Suprapubic skin (tissue), 4 donors: ENCODE measurements at places on chromosomes 2 and 18. TPM values are rescaled to one million over a fixed set of nuclear protein-coding genes. Genes with fewer than 3 reads are reported as not detected.

The SLC9A2 gene
- 3.3 TPM for total RNA-seq

The DUSP2 gene
- 26.0 TPM for total RNA-seq

The CTAGE1 gene
- not detected for total RNA-seq

The C18orf63 gene
- total RNA-seq: not detected

The DNAJC5G gene
- not detected for total RNA-seq

The RBKS gene
- total RNA-seq: 1.0 TPM

The STEAP3 gene
- total RNA-seq: 21.7 TPM

The RNF144A gene
- 8.0 TPM for total RNA-seq

The UNC80 gene
- 0.21 TPM for total RNA-seq

The THSD7B gene
- total RNA-seq: 1.1 TPM

The IL1F10 gene
- 23.2 TPM for total RNA-seq

The PLEKHH2 gene
- total RNA-seq: 8.9 TPM

The ANKRD36 gene
- 16.8 TPM for total RNA-seq

GRCh38 chr2:170897108-170897507 lies 31.9 kb upstream of the GORASP2 start:
- no peak for DNase-seq

DNA sequence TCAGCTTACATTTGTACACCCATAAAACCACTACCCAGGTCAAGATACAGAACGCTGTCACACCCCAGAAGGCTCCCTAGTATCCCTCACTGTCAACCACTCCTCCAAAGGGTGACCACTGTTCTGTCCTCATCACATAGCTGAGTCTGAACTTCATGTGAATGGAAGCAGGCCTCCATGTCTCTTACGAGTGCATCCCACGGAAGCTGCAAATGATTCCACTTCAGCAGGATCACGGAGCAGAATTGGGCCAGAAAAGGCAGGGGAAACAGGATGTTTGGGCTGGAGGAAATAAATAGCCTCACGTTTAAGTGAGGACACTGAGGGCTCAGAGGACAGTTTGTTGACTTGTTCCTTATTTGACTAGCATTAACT lies 38.4 kb downstream of the LBH start:
- DNase-seq: no peak

DNA sequence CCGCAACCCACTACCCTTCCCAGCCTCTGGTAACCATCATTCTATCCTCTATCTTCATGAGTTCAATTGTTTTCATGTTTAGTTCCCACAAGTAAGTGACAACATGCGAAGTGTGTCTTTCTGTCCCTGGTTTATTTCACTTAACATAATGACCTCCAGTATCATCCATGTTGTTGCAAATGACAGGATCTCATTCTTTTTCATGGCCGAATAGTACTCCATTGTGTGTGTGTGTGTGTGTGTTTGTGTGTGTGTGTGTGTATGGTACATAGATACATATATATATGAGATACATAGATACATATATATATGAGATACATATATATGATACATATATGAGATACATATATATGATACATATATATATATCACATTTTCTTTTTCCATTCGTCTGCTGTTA lies 196.3 kb upstream of the STK17B start:
- DNase-seq: no peak

DNA sequence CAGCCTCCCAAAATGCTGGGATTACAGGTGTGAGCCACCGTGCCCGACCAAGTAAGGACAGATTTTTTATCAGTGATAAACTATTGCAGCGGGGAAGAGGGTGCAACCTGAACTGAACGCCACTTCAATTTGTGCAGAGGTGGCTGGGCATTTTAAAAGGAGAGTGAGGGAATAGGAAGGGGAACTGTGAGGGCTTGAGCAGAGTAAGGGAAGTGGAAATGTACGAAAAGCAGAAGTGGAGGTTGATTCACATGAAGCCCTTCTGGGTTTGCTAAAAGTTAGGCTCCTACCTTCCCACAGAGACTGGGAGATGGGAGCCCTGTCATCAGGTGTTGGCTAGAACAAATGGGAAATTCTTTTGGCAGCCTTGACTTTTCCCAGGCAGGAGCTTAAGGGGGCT lies 6.1 kb downstream of the STK11IP start:
- DNase-seq: no peak

DNA sequence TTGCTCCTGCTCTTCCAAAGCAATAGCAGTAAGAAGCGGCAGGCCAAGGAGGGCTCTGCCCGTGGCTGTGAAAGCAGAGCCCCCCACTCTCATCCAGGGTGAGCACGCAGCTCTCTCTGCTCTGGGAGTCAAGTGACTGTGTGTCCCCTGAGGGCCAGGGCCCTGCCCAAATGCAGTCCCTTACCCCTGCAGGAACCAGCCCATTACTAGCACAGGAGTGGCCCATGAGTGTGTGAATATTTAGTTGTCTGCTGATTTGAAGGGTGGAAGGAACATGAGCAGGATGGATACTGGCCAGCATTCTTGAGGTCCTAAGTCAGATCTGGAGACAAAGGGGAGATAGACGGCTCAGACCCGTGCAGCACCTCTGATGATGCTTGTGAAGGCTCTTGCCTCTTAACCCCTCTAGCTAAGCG lies 69.7 kb upstream of the FOSL2 start:
- DNase-seq: no peak

DNA sequence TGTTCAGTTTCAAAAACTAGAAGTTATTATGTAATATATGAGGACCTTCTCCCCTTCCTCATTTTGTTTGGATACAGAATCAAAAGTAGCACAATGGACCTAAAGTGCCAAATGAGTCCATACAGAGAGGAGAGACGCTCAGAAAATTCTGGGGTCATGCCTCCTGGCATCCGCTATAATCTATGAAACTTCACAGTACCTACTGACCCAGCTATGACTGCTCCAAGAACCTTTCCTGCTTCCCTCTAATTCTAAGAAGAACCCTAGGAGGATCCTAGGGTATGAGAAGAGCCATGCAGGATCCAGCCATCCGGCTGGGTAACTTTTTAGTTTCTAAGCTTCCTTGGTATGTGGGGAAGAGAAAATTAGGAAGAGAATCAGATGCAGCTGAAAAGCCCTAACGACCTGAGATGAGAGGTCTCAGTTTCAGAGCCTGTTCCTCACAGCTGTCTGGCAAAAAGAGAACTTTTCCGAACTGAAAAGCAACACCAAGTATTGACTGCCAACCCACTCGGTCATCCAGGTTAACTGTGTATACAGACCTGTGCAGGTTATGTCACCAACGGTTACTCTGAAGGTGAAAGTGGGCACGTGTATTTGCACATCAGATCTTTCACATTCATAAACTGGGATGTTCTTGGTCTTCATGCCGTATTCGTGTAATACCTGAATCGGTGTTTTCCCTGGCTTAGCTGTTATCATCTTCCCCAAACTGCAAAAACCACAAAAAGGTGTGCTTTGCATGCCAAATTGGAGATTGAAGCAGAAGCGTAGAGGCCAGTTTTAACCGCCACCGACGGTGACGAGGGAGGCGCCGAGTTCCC lies 1.1 kb downstream of the PRKRA start:
- DNase-seq: no peak

GRCh38 chr18:23593720-23594119 lies 7.4 kb upstream of the NPC1 start:
- no peak for DNase-seq

DNA sequence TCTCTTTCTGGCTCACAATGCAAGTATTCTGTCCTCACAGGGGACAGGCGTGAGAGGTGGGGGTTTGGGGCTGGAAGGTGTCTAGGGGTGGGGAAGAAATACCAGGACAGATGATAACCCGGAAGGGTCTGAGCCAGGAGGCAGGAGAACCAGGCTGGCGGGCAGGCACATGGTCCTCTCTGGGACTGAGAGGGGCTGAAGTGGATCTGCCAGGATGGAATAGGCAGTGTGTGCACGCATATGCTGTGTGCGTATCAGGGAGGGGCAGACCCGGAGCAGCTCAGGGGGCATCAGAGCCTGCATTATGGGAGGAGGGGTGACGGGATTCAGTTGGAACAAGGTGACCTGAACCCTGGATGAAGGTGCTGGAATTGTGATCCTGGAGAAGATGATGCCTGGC lies 157.3 kb downstream of the DYSF start:
- DNase-seq: peak; percentile 38
